ENCODE measurements at places on chromosomes 4 and X. TPM values are rescaled to one million over a fixed set of nuclear protein-coding genes. Genes with fewer than 3 reads are reported as not detected.

Gene HS3ST1
- not detected for total RNA-seq

Gene PROM1
- 0.17 TPM for total RNA-seq

Gene CPEB2
- 7.7 TPM for total RNA-seq

Gene TMEM271
- not detected for total RNA-seq

Gene F11
- total RNA-seq: not detected

Gene RHOXF2B
- total RNA-seq: not detected

Gene SPANXN4
- total RNA-seq: not detected

Gene CXCL5
- total RNA-seq: 0.77 TPM

Gene SORCS2
- total RNA-seq: 0.17 TPM

Gene SPANXB1
- total RNA-seq: not detected

Measured in fibroblast of lung (primary cell).